ENCODE measurements at places on chromosomes 2 and 18. TPM values are rescaled to one million over a fixed set of nuclear protein-coding genes. Genes with fewer than 3 reads are reported as not detected.

ZNF396 gene
- 3.0 TPM for total RNA-seq

RFX8 gene
- 36.7 TPM for total RNA-seq

EGR4 gene
- 0.83 TPM for total RNA-seq

NBAS gene
- 125 TPM for total RNA-seq

DOK6 gene
- 5.6 TPM for total RNA-seq

PELI1 gene
- total RNA-seq, result 6.6 TPM

KCNK3 gene
- total RNA-seq, result under 0.01 TPM

DLX2 gene
- 0.17 TPM for total RNA-seq

IL1F10 gene
- total RNA-seq, result not detected

EPB41L3 gene
- 56.6 TPM for total RNA-seq

CYP1B1 gene
- 184 TPM for total RNA-seq

SESTD1 gene
- 27.8 TPM for total RNA-seq

GATA6 gene
- 5.7 TPM for total RNA-seq

ZSCAN30 gene
- 21.7 TPM for total RNA-seq

FNDC4 gene
- 34.7 TPM for total RNA-seq

AQP4 gene
- not detected for total RNA-seq

GPR35 gene
- total RNA-seq, result 0.99 TPM

MYCN gene
- total RNA-seq, result not detected

CNDP1 gene
- not detected for total RNA-seq

NMS gene
- total RNA-seq, result not detected

GCG gene
- not detected for total RNA-seq

CCT4 gene
- total RNA-seq, result 162 TPM

OTOS gene
- total RNA-seq, result 1.2 TPM

ST8SIA5 gene
- total RNA-seq, result 0.15 TPM

ELOA2 gene
- not detected for total RNA-seq

EDAR gene
- total RNA-seq, result not detected

IL1B gene
- 0.15 TPM for total RNA-seq

GKN2 gene
- total RNA-seq, result not detected

PUS10 gene
- 9.6 TPM for total RNA-seq

DTNB gene
- 6.3 TPM for total RNA-seq

MC4R gene
- total RNA-seq, result not detected

IL18RAP gene
- not detected for total RNA-seq

G6PC2 gene
- not detected for total RNA-seq

AMER3 gene
- total RNA-seq, result not detected

SPC25 gene
- total RNA-seq, result not detected

MERTK gene
- 0.29 TPM for total RNA-seq

CDH19 gene
- not detected for total RNA-seq

SLC16A14 gene
- 2.6 TPM for total RNA-seq

TSPYL6 gene
- total RNA-seq, result under 0.01 TPM

DUSP2 gene
- 2.0 TPM for total RNA-seq

FKBP1B gene
- 10.9 TPM for total RNA-seq

GPR45 gene
- total RNA-seq, result not detected

MAP2 gene
- total RNA-seq, result 12.8 TPM

MEIS1 gene
- 127 TPM for total RNA-seq

CPO gene
- total RNA-seq, result 0.17 TPM

GREB1 gene
- total RNA-seq, result 2.2 TPM

NXPH2 gene
- not detected for total RNA-seq

Data from smooth muscle cell of trachea (primary cell).